Sciatic nerve (tissue), 2 donors: ENCODE measurements at places on chromosomes 1 and 21.

GRCh38 chr1:41362749-41363590 is 1.7 kb downstream of the FOXO6 start:
- no peak for DNase-seq

- DNase-seq, result no peak
Observed at GRCh38 chr1:28395181-28395580, 25.6 kb downstream of the PHACTR4 start.

DNA sequence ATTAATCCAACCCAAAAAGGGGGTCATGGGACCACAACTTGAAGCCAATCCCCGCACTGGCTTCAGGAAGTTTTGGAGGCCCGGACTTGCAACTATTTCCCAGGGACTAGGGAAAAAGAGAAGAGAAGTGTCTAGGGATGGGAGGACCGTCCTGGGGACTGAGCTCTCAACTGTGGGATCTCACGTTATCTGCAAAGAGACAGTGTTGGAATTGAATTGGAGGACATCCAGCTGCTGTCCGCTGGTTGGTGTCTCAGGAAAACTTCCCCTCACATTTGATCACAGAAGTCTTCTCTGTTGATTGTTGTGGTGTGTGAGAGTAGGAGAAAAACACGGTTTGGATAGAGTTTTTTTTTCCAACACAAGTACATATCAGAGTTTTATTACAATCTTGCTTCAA is 46.2 kb upstream of the CITED4 start:
- no peak for DNase-seq

DNA sequence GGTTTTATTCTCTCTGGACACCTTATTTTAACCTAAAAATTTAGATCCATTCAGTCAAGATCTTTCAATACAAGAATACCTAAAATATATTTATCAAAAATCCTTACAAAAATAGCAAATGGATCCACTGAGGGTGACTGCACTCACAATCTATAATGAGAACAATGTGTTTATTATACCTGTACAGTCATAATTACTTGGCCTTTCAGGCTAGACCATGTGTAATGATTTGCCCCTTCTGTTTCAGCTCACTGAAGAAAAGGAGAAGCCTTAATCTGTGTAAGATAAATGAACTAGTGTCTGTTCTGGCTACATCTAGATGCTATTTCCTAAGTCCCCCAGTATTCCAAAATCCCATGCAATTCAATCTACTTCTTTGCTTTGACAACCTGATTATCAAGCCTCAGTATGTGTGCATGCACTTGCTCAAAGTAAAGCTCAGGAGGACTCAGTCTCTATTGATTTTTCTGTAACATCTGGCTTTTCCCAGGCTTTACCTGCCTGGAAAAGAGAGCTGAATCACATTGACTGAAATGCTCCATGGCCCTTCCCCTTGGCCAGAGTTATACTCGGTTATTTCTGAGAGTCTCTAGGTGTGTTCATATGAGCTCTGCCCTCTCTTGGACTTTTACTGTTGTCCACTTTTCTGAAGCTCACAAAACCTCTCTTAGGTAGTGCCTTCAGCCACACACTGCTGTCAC is 27.6 kb downstream of the CRP start:
- DNase-seq, result no peak

- DNase-seq, result no peak
Observed at GRCh38 chr1:209199822-209200221, 383.7 kb upstream of the CAMK1G start.

DNA sequence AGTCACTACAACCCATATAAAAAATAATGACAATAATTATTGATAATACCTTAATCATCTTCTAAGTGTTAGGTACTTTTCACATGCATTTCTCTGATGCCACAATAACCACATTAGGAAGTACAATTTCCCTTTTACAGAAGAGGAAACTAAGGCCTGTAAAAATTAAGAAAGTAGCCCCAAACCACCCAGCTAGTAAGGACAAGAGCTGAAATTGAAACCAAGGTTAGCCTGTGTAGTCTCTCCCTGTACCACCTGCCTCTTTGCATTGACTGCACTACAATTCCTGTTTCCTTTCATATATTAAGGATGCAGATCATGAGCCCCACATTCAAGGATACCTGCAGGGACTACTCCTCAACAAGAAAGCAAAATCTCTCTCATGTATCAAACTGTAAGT is 288.8 kb downstream of the GPATCH2 start:
- no peak for DNase-seq

- DNase-seq, result no peak
Observed at GRCh38 chr1:198443365-198444233, 96.9 kb downstream of the ATP6V1G3 start.

DNA sequence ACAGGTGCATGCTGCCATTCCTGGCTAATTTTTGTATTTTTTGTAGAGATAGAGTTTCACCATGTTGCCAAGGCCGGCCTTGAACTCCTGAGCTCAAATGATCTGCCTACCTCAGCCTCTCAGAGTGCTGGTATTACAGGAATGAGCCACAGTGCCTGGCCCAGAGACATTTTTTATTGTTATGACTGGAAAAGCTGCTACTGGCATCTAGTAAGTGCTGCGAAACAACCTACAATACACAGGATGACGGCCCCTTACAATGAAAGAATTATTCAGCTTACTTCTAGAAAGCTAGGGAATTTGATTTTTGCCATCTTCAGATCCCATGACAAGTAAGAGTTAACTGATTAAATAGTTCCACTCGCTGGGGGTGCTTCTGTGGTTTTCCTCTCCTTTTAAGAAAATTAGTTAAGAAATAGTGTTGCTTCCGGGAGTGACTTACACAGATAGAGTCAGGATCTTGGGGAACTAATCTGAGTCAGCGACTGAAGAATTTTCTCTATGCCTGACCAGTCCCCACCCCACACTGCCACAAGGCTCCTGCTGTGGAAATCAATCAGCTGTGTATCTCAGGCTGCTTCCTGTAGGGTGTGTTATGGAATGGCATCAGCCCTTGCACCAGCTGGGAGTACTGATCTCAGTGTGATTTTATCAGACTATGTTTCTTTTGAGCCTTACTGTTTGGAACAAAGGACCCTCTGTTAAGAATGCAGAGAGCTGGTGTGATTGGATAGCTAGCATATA is 93.0 kb upstream of the BMP8A start:
- no peak for DNase-seq

- no peak for DNase-seq
Observed at GRCh38 chr1:22177354-22178003, 34.6 kb upstream of the WNT4 start.

DNA sequence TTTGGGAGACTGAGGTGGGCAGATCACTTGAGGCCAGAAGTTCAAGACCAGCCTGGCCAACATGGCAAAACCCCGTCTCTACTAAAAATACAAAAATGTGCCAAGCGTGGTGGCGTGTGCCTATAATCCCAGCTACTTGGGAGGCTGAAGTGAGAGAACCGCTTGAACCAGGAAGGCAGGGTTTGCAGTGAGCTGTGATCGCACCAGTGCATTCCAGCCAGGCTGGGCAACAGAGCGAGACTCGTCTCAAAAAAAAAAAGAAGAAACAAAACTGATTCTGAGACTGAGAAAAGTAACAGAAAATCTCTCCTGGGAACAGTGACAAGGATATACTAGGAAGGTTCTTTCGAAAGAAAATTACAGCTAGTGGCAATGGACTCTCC is 20.9 kb downstream of the USP48 start:
- no peak for DNase-seq

DNA sequence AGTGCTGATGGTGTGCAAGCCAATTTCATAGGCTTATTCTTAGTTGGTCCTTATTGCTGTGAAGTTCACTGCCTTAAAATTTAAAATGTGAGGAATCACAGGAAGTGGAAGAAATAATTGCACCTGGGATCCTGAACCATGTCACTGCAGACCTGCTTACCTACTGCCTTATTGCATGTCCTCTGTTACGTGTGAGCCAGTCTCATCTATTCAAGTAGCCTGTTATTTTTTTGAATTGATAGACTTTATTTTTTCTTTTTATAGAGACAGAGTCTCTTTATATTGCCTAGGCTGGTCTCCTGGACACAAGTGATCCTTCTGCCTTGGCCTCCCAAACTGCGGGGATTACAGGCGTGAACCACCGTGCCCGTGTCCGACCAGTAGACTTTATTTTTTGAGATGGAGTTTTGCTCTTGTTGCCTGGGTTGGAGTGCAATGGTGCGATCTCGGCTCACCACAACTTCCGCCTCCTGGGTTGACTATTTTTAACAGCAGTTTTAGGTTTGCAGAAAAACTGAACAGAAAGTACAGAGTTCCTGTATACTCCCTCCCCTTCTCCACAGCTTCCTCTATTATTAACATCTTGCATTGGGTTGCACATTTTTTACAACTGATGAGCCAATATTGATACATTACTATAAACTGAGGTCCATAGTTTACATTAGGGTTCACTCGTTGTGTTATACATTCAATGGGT is 14.0 kb upstream of the DISC1 start:
- DNase-seq, result no peak

DNA sequence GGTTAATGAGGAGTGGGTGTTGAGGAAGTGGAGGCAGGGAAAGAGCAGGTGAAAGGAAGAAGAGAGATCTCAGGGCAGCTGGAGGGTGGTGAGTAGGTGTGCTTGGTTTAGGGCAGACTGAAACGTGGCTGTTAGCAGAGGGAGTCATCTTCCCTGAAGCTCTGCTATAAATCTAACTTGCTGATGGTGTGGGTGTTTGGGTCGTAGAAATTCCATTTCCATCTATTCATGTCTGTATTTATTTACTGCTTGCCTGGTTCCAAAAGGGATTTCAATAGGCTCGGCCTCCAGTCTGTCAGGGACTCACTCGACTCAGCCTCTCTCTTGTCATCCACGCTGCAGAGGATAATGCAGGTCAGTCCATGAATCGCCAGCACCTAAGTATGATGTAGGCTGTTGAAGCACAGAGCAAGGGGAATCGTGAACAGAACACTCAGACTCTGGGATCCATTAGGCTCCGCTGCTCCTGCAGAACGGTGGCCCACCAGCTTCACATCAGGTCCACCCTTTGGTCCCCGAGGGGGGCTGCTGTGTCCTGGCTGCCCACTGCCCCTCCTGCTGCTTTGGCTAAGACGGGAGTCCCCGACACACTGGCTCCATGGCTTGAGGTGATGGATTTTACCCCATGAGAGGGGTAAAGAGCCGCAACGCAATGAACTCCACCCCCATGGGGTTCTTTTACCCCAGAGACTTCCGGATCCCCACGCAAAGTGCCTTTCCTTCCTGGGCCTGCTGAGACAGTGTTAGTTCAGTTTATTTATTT is 156.2 kb downstream of the RHOU start:
- no peak for DNase-seq

DNA sequence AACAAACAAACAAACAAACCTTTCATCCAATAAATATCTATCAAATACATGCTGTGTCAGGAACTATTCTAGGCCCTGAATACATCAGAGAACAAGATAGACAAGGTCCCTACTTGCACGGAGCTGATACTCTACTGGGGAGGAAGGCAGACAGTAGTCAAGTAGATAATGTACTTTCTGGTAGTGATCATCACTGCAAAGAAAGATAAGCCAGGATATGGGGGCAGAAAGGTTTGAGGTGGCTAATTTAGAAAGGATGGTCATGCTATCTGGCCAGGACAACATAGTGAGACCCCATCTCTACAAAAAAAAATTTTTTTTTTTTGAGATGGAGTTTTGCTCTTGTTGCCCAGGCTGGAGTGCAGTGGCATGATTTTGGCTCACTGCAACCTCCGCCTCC is 9.3 kb upstream of the MEX3A start:
- DNase-seq, result no peak

DNA sequence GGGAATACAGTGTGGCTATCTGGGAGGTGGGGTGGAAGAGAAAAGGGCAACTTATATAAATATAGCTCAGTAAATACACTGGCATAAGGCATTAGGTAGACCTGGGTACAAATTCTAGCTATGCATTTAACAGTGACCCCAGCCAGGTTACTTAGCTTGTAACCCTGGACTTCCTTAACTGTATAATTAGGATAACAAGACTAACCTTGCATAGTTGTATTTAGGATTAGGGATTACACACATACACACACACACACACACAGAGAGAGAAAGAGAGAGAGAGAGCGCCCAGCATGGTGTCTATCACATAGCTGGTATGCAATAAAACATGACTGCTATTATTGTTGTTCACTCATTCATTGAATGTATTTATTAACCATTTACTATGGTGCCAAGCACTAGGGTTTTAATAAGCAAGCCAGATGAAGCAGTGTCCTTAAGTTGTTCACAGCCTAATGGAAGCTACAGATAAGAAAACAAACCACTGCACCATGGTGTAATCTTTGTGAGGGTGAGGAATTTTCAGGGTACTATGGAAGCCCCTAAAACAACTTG is 251.4 kb downstream of the ZNF648 start:
- no peak for DNase-seq
